ENCODE measurements at places on chromosomes 7 and 10.
A peak's percentile ranks its signal among the peaks of the same experiment; 100 is the strongest.

- DNase-seq, result no peak
These were observed 55.4 kb upstream of the TRIM8 start for GRCh38 chr10:102588875-102589274.

GRCh38 chr10:129760416-129760815 lies 203.7 kb downstream of the EBF3 start:
- no peak for DNase-seq

GRCh38 chr7:43787771-43788170 lies 29.3 kb downstream of the BLVRA start:
- DNase-seq, result no peak

DNA sequence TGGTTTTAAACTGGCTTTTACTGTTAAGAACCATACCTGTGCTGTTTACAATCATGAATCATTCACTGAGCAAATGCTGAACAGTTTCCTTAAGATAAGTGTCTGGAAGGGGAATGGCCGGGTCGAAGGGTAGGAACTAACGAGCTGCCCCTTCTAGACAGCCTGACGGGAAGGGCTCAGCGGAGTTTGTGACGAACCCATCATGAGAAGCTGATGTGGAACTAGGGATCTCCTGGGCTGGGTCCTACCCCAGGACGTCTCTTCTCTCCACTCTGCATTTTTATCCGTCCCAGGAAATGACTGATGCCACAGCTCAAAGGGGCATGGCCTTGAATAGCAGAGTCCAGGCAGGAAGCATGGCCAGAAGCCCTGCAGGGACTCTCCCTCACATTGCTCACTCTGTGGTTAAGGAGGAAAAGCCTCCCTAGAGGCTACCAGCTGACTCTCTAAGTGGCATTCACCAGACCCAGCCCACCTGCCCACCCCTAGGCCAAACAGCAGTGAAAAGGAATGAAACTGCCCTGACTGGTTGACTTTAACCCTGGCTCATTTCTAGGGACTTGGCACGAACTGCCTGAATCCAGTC lies 112.0 kb downstream of the PFKFB3 start:
- no peak for DNase-seq

DNA sequence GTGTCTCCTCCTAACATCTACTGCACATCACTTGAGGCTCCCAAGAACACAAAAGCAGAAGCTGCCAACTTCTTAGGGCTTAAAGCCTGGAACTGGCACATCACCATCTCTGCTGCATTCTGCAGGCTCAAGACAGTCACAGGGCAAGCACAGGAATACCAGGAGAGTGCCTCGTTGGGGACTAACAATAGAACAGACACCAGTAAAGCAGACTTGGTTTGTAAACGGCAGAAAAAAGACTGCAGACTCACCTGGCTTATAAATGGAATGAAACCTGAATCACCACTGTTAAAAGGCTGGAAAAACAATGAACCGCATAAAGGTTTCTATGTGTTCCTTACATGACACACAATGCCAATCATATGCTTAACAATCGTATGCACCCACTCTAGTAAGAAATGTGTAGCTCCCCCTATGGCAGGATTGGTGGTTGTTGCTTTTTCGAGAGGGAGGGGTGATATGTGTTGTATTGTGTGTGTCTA lies 12.8 kb downstream of the RHEB start:
- DNase-seq, result no peak

DNA sequence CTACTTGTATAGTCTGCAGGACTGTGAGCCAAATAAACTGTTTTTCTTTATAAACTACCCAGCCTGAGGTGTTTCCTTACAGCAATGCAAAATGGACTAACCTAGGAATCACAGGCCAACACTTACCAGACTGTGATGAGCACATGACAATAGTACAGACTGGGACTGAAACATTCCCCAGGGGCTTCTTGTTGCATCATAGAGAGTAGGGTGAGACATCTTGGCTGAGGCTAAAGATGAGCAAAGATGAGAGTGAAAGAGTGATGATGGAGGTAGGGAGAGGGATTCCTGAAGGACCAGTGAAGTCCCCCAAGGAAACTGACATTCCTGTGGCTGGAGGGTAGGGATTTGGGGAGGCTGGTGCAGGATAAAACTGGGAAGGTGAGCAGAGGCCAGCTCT lies 194.4 kb downstream of the TPST1 start:
- no peak for DNase-seq

DNA sequence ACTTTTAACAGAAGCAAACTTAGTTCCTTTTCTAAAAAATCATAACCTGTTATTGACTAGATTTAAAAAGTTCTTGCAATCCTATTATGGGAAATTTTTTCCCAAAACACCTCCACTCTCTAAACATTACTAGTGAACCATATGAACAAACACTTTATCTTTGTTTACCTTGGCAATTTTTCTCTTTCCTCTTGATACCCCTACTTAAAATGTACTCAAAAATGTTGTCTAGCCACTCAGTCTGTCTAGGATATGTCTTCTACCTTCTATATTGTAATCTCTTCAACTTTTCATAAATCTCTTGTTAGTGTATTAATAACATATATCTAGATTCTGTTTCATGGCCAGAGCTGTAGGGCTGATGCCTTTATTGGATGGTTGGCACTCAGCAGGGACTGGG lies 630.0 kb upstream of the GRM3 start:
- no peak for DNase-seq

GRCh38 chr7:34069676-34070075 lies 164.3 kb downstream of the BMPER start:
- DNase-seq, result no peak

GRCh38 chr7:33072471-33072870 lies 9.9 kb upstream of the NT5C3A start:
- DNase-seq, result no peak

- no peak for DNase-seq
These were observed 10.4 kb upstream of the DLG5 start for GRCh38 chr10:77936697-77937567.

DNA sequence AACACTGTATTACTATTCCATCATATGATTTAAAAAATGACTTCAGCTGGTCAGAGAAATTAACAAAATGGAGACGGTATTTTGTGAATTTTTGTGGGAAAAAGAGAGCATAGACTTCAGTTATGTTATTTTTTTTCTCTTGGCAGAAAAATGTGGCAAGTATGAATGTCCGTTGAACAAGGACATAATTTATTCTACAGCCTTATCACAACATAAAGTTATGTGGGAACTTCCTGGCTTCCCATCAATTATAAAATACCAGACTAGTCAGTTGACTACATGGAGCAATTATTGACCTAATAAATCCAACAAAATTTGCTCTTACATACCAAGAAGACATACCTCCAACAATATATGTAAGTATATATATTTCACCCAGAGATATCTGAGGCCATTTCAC lies 88.6 kb upstream of the PPP1R3A start:
- DNase-seq, result no peak

GRCh38 chr10:100728928-100729861 lies 16.2 kb upstream of the PAX2 start:
- DNase-seq, result peak; percentile 82

- no peak for DNase-seq
These were observed 5.0 kb downstream of the NEBL start for GRCh38 chr10:20892011-20892585.

DNA sequence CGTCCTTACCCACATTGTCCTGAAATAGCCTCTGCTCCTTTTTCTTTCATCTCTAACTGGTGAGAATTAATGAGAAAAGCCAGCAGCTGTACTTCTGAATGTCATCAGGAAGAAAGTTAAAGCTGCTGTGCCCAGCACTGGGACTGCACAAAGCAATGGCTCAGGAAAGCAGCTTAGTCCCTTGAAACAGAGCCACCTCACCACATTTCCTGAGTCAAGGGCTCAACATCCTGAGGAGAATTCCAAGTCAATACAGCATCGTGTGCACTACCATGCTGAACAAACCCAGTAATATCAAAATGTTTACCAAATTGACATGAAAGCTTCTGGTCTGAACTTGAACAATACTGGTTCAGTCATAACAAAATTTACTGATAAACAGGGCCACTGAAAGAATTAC lies 140.1 kb downstream of the KMT2E start:
- no peak for DNase-seq

- DNase-seq, result no peak
These were observed 46.8 kb upstream of the TMEM213 start for GRCh38 chr7:138750901-138751464.

DNA sequence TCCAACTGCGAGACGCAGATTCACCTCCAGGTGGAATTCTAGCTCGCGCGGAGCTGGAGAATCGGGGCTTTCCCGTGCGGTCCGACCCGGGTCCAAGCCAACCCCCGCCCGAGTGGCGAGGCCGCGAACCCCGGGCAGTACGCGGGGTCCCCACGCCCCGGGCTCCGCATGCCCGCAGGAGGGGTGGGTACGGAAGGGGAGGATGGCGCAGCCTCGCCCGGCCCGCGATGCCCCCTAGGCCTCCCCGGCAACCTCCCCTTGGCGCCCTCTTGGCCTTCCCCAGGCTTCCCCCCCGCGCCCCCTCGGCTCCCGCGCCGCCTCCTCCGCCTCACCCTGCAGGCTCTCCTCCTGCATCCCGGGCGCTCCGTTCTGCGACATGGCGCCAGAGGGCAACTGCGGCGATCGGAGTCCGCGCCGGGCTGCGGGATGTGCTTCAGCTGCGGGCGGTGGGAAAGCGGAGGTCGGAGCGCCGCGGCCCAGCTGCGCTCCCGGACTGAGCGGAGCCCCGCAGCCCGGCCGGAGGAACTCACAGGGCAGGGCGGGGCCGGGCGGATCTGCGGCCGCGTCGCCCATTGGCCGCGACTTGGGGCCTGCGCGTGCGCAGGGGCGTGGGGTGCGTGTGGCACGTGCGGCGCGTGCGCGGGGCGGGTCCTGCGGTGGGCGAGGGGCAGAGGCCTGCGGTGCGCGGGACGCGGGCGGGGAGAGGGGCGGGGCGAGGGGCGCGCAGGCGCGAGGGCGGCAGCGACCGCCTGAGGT lies at the start of gene BNIP3:
Gene BNIP3, minus strand, starts transcription at position 495 of the 756 bp plus-strand sequence. Its CDS starts 117 bp downstream, at position 378.
- DNase-seq, result peak; percentile 38

DNA sequence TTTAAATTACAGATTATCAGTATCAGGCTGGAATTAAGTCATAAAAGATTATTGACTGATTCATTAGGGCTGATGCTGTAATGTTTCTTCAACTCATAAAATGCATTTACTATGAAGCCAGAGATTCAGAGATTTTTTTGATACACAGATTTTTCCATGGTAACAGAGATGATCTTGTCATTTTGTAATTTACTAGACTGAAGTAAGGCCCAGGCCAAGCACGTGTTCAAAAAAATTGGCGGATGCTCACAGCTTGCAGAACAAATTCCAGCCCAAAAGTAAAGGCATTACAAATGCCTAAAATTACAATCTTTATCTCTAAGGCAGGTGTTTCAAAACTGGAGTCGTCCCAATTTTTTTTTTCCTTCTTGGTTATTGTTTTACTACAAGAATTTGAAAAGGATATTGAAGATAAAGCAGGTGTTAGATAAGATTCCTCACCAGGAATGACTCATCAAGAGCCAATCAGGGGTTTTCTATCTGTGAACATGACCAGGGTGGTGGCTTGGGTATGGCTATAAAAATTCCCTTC lies 78.4 kb upstream of the MEOX2 start:
- no peak for DNase-seq

- DNase-seq, result no peak
These were observed 258.2 kb downstream of the SDK1 start for GRCh38 chr7:3559278-3559677.
